ENCODE measurements at places on chromosomes 13 and 19.

DNA sequence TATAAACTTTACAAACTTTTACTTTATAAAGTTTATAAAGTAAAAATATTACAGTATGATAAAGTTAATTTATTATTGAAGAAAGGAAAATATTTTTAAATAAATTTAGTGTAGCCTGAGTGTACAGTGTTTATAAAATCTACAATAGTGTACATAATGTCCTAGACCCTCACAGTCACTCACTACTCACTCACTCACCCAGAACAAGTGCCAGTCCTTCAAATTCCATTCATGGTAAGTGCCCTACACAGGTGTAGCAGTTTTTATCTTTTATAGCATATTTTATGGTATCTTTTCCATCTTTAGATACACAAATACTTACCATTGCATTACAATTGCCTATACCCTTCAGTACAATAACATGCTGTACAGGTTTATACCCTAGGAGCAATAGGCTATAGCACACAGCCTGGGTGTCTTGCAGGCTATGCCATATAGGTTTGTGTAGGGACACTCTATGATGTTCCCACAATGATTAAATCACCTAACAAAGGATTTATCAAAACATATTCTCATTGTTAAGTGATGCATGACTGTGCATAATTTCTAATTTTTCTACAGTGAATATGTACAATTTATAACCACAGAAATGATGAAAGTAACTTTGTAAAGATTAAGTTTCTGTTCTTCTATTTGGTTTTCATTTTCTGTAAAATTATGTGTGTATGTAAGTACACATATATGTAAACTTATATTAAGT lies 98.0 kb downstream of the SPRY2 start:
- DNase-seq: no peak

- no peak for DNase-seq
Observed at GRCh38 chr19:30222428-30222873, 149.7 kb upstream of the ZNF536 start.

- DNase-seq: no peak
Observed at GRCh38 chr19:4987256-4987655, 18.3 kb downstream of the KDM4B start.

GRCh38 chr19:55305491-55305890 lies 19.6 kb downstream of the TMEM150B start:
- no peak for DNase-seq

DNA sequence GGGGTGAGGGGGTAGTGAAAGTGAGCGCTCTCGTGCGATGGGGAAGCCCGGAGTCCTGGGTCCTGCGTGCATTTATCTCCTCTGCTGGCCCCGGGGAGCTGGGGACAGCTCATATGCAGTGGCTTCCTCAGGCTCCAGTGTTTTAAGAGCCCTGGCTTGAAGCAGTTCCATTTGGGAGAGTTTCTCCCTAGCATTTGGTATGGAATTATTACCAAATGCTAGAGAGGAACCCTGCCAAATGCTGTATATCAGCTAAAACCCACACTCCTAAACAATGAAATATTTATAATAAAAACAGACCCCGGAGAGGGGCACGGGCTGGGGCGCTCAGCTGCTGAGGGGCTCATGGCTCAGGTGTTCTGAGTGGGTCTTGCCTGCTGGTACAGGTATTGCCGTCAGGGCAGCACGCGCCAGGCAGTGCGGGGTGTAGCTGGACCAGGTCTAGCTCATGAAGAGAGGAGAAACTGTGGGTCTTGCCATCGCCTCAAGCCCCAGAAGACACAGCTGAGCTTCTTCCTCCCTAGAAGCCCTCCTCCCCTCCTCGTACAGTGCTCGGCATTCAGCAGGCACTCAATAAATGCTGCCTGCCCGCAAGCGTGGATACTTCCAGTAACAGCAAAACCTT lies 163.6 kb upstream of the ZNF536 start:
- no peak for DNase-seq

DNA sequence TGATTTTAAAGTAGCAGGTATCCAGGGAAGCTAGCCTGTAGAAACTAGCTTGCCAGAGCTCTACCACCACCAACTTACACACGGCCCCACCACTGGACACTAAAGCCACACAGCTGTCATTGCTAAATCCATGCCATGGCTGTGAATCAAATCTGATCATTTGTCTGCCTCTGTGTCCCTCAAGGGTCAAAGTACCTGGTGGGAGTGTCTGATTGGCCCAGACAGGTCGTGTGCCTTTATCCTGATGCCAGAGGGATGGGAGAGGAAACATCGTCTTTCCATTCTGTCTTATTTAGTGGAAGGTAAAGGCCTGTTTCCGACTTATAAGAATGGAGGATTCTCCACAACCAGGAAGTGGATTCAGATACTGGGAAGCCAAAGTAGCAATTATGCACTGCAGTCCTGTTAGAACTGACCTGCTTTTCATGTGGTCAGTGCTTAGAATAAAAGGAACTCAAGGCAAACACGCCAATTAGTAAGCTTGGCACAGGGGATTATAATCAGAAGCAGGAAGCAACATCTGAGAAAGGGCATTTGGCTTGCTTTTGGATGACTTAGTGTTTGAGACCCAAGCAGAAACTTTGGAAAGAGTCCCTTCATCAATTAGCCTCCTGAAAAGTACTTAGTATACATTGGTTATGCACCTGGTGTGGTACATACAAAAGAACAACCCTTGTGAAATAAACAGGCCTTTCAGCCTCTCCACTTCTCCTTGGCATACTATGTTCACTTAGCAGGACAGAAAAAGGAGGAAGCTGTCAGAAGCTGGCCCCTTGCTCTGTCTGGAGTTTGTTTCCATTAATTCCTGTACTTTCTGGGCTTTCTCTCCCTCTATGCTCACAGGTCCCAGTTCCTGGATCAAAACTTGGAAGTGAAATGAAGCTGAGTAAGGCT lies 192.4 kb downstream of the NUFIP1 start:
- no peak for DNase-seq

- DNase-seq: peak; percentile 46
Observed at GRCh38 chr13:44930963-44931623, 58.2 kb downstream of the NUFIP1 start.

GRCh38 chr13:80665792-80666333 lies 324.9 kb upstream of the SPRY2 start:
- peak; percentile 9 for DNase-seq

DNA sequence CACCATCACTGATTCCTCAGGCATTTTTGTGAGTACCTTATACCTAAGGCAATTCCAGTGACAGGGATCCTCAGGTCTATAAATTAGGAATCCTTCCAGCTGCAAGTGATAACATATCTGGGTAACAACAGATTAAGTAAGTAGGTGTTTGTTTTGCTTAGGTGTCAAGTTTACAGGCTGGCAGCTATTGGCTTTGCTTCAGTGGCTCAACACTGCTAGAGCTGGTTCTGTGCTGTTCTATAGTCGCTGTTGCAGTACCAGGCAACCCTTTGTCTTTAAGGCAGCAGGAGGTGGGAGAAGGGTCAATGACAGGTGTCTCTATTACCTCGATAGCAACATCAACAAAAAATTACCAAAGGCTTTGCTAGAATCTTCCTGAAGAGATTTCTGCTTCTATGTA lies 27.0 kb downstream of the SLC10A2 start:
- no peak for DNase-seq

- no peak for DNase-seq
Observed at GRCh38 chr13:44044547-44045179, 165.0 kb downstream of the LACC1 start.

DNA sequence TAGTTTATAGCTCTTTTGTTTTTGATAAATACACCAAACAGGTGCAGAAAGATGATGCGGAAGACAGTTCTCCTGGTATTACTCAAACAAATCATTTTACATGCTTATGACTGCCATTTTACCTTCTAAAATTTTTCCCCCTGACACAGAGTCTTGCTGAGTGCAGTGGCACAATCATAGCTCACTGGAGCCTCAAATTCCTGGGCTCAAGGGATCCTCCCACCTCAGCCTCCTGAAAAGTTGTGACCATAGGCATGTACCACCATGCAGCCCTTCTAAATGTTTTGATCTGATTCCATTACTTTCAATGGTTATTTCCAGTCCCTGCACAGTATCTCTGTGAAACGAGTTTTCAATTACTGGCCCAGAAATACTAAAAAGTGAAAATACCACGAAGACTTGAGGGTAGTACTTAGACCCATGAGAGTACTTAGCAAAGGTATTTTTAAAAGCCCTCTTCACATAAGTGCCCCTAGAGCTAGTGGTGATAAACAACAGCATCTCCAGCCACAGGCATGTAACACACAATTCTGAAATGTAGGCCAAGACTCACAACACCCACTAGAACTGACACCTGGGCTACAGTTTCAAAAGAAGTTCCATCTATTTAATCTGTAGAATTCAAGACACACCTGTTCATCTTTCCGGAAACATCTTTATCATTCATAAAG lies 11.3 kb downstream of the HSPH1 start:
- DNase-seq: no peak

- peak; percentile 69 for DNase-seq
Observed at GRCh38 chr13:83378908-83379307, 503.4 kb downstream of the SLITRK1 start.

- no peak for DNase-seq
Observed at GRCh38 chr13:67932991-67933390, 702.9 kb upstream of the PCDH9 start.

GRCh38 chr19:38387550-38388348 lies at the start of gene GGN:
GGN (minus strand) TSS chr19:38388034; CDS start chr19:38387261, 773 bp downstream.
- DNase-seq: peak; percentile 94

- no peak for DNase-seq
Observed at GRCh38 chr19:50815439-50815838, 8.1 kb downstream of the KLK1 start.

- DNase-seq: no peak
Observed at GRCh38 chr19:29501816-29502580, 23.8 kb upstream of the VSTM2B start.

GRCh38 chr13:107864543-107865317 lies 350.6 kb downstream of the LIG4 start:
- DNase-seq: peak; percentile 83
